ENCODE measurements at places on chromosomes 4 and X.

DNA sequence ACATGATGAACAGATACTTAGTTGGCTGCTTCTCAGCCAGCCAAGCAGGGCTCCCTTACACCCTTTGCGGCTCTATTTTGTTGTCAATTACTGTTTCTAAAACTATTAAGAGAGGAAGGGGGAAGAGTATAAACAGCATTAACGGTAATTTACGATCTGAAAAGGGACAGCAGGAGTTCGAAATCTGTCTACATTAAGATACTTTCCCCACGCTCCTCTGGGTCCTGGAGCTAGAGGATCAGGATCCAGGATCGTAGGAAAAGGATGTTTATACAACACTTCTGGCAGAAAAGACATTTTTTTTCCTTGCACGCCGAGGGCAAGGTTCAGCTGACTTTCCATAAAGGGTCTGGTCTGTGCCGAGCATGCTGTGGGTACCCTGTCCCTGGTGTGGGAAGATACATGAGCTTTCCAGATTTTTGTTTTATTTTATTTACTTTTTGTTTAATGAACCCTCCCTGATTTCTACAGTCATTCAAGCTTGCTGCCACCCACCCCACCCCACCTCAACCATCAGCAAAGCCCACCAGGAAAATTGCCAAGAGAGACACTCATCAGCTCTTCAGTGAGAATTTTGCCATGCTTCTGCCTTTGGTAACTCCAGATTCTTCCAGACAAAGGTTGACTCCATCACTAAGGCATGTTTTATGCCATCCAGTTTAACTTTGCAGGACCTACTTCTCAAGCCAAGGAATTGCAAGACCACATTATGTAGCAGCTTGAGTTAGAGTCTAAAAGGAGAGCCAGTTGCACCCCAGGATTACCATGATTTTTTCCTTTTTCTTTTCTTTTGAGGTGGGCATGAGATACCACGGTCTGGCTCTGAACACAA is 188.1 kb downstream of the QDPR start:
- DNase-seq: no peak

GRCh38 chrX:41634284-41634683 is 54.5 kb upstream of the GPR34 start:
- DNase-seq: no peak

DNA sequence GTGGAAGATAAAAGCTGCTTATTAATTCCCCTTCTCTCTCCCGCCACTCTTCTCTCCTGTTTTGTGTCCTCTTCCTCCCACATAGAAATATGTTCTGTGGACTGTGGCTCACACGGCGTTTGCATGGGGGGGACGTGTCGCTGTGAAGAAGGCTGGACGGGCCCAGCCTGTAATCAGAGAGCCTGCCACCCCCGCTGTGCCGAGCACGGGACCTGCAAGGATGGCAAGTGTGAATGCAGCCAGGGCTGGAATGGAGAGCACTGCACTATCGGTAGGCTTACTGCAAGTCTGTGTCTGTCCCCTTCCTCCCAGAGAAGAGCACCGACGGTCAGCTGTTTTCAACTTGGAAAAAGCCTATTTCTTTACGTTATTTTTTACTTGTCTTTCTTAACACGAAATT is 229.1 kb downstream of the DCTD start:
- no peak for DNase-seq

GRCh38 chr4:182932651-182933050 is 15.5 kb upstream of the DCTD start:
- no peak for DNase-seq

DNA sequence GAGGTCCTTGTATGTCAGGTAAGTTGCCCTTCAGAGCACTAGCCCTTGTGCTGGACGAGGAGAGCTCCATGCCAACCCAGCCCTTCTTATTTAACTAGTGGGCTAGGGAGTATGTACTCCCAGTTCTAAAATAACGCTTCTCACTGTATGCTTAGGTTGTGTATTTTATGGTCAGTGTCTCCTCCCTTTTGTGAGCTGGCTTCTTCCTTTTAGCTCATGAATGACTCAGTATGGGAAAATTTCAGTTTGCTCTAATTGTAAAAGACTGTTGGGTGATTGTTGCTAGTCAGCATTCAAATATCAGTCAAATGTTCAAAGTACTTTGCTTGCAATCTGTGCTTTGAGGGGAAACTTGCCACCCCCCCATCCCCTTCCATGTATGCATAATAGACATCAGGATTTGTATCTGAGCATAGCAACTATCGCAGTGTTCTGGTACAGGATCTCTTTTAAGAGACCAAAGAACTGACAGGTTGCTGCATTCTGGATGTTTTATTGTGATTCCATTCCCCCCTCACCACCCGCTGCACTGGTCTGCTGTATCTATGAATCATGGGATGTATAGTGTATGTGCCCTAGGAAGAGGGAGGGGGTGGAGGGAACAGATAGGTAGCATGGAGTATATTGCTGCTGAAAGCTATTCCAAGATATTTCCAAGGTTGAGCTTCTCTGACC is 34.7 kb downstream of the DLG3 start:
- DNase-seq: no peak
